Mesangial cell (primary cell): ENCODE measurements at places on chromosomes 3 and 15. TPM values are rescaled to one million over a fixed set of nuclear protein-coding genes. Genes with fewer than 3 reads are reported as not detected.

The KY gene
- under 0.01 TPM in 1 of 2 replicates, not detected in the other for total RNA-seq

The WDR93 gene
- total RNA-seq = 0.16 and 0.25 TPM in 2 replicates

The UBE2E2 gene
- 36.3 and 50.8 TPM in 2 replicates for total RNA-seq

The SOX2 gene
- total RNA-seq = not detected in 2 replicates

The EPHB3 gene
- 0.13 and 0.16 TPM in 2 replicates for total RNA-seq

The CNTN6 gene
- 0.81 and 11.8 TPM in 2 replicates for total RNA-seq

The FBXO40 gene
- total RNA-seq = not detected in 2 replicates

The IP6K2 gene
- 60.1 and 76.3 TPM in 2 replicates for total RNA-seq

The TMEM158 gene
- total RNA-seq = 5.2 and 20.9 TPM in 2 replicates

The PTX3 gene
- 22.1 and 44.3 TPM in 2 replicates for total RNA-seq

The CKMT1B gene
- total RNA-seq = 0.89 TPM in 1 of 2 replicates, not detected in the other

The ZBED2 gene
- 3.3 and 20.5 TPM in 2 replicates for total RNA-seq

The KLHL6 gene
- total RNA-seq = not detected in 2 replicates

The KLHDC8B gene
- total RNA-seq = 10.1 and 37.6 TPM in 2 replicates

The TRH gene
- total RNA-seq = not detected in 2 replicates

The RFT1 gene
- total RNA-seq = 11.0 and 17.9 TPM in 2 replicates

The SYNPR gene
- not detected in 2 replicates for total RNA-seq

The RGMA gene
- 0.98 and 2.5 TPM in 2 replicates for total RNA-seq

The GPR62 gene
- 0.25 and 0.49 TPM in 2 replicates for total RNA-seq

The POTEB gene
- not detected in 2 replicates for total RNA-seq

The SNRK gene
- total RNA-seq = 9.5 and 17.6 TPM in 2 replicates

The CASR gene
- total RNA-seq = 2.2 TPM in 1 of 2 replicates, not detected in the other

The AMIGO3 gene
- total RNA-seq = 0.16 and 1.4 TPM in 2 replicates

The MESP2 gene
- 0.98 and 1.5 TPM in 2 replicates for total RNA-seq

The RTP3 gene
- total RNA-seq = not detected in 2 replicates

The AQR gene
- 13.9 and 15.8 TPM in 2 replicates for total RNA-seq

The LRTM1 gene
- total RNA-seq = not detected in 2 replicates

The CPNE9 gene
- not detected in 2 replicates for total RNA-seq

The PRR20G gene
- total RNA-seq = not detected in 2 replicates

The LTK gene
- 0.33 and 1.4 TPM in 2 replicates for total RNA-seq

The RASA2 gene
- 3.7 and 4.4 TPM in 2 replicates for total RNA-seq

The ALDH1A3 gene
- total RNA-seq = 18.5 and 19.7 TPM in 2 replicates
